ENCODE measurements at places on chromosomes 16 and 17.

DNA sequence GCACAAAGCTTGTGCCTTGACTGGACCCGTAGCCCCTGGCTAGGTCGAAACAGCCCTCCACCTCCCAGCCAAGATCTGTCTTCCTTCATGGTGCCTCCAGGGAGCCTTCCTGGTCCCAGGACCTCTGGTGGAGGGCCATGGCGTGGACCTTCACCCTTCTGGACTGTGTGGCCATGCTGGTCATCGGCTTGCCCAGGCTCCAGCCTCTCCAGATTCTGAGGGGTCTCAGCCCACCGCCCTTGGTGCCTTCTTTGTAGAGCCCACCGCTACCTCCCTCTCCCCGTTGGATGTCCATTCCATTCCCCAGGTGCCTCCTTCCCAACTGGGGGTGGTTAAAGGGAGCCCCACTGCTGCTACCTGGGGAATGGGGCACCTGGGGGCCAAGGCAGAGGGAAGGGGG, 3.5 kb downstream of the CTRL start:
- DNase-seq, result no peak

DNA sequence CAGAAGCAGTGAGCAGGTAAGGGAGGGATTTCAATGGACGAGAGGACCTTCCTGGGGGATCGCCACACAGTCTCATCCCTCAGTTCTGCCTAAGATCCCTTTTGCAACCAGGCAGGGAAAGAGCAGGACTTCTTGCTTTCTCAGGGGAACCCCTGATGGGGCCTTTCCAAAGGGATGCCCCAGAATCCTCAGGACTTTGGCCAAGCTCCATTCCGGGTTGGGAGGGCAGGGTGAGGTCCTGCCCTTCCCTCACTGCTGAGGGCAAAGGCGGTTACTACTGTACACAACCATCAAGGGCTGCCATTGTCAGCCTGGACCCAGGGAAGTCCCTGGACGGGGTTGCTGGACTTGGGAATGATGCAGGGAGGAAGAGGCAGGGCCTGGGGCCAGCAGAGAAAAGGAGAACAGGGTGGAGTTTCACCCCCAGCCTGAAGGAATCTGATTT, 9.7 kb downstream of the PRR29 start:
- no peak for DNase-seq

GRCh38 chr17:6713918-6714271, 726 bp upstream of the SLC13A5 start:
- no peak for DNase-seq

DNA sequence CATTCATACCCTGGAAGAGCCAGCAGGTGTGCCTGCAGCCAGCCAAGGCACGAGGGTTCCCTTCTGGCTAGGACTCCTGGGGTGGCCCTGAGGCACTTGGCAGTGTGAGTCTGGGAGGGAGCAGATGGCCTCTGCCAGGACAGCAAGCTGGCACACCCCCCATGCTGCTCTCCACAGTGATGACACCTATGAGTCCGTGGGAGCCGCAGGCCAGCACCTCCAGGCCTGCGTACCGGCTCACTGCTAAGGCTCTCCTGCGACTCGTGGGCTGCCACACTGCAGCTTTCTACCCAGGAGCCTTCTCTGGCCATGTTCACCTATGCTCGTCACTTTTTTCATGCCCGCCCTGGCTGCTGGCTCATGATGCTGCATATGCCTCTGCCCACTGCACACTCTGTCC, 68.1 kb downstream of the NDEL1 start:
- DNase-seq, result no peak

GRCh38 chr17:75738218-75738802, 17.1 kb downstream of the ITGB4 start:
- no peak for DNase-seq

DNA sequence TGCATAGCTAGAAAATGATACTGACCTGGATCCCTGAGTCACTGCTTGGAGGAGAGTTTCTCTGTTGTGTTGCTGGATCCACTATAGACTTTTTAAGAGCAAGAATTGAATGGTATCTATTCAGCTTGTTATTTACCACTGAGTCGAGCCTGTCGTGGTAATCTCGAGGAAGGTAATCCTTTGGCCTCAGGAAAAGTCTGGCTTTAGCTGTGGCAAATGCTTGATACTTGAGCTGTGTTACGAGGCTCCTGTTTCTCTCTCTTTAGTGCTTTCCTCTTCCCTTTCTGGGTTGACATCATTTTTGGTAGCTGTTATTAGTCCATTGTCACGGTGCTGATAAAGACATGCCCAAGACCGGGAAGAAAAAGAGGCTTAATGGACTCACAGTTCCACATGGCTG, 314.3 kb downstream of the SNX29 start:
- DNase-seq, result no peak

DNA sequence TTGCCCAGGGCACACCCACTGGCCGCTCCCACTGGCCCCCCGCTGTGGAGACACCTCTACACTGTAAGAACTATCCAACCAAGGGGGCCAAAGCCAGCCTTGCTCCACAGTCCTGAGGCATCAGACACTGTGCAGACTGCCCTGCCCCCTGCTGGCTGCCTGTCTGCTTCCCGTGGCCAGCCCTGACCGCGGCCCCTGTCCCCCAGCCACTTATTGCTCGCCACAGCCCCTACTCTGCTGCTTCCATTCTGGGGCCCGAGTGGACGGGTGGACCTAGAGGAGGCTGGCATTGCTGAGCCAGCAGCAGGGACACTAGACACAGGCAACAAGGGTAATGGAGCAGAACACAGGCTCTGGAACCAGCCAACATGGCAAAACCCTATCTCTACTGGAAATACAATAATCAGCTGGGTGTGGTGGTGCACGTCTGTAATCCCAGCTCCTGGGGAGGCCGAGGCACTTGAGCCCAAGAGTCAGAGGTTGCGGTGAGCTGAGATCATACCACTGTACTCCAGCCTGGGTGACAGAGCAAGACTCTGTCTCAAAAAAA, 19.7 kb upstream of the LRRC37A3 start:
- no peak for DNase-seq
